Temporal lobe (tissue), 4 donors: ENCODE measurements at places on chromosomes 7 and 10. TPM values are rescaled to one million over a fixed set of nuclear protein-coding genes. Genes with fewer than 3 reads are reported as not detected.

The HECW1 gene
- total RNA-seq, result 35.4 TPM

The MBL2 gene
- total RNA-seq, result not detected

The FAM24B gene
- total RNA-seq, result 3.7 TPM

The GIMAP7 gene
- total RNA-seq, result 1.5 TPM

The STRIP2 gene
- 9.6 TPM for total RNA-seq

The TEX36 gene
- not detected for total RNA-seq

The OR2A1 gene
- under 0.01 TPM for total RNA-seq

The TMEM176B gene
- 1.2 TPM for total RNA-seq

The SLC18A3 gene
- total RNA-seq, result not detected

The CCL24 gene
- total RNA-seq, result not detected

The CFAP43 gene
- total RNA-seq, result 10.6 TPM

The PAX4 gene
- total RNA-seq, result not detected

The MCM10 gene
- 2.0 TPM for total RNA-seq

The USP54 gene
- 29.3 TPM for total RNA-seq

The ABCA13 gene
- 0.25 TPM for total RNA-seq

The UCN3 gene
- not detected for total RNA-seq

The MUC12 gene
- total RNA-seq, result not detected

The FAM241B gene
- total RNA-seq, result 12.8 TPM

The TFR2 gene
- total RNA-seq, result 3.9 TPM

The FANK1 gene
- total RNA-seq, result 1.5 TPM

The RBP4 gene
- 5.9 TPM for total RNA-seq

The WDR86 gene
- total RNA-seq, result 51.1 TPM

The DHTKD1 gene
- total RNA-seq, result 36.1 TPM

The MYL10 gene
- total RNA-seq, result not detected

The UNCX gene
- total RNA-seq, result not detected

The LLCFC1 gene
- not detected for total RNA-seq

The HACD1 gene
- 14.0 TPM for total RNA-seq

The CHN2 gene
- 69.3 TPM for total RNA-seq

The NEURL1 gene
- 26.8 TPM for total RNA-seq

The C10orf105 gene
- total RNA-seq, result 0.25 TPM

The NRCAM gene
- total RNA-seq, result 175 TPM

The OR13A1 gene
- total RNA-seq, result not detected

The NOS3 gene
- total RNA-seq, result 1.2 TPM

The GJD4 gene
- total RNA-seq, result not detected

The INMT gene
- under 0.01 TPM for total RNA-seq

The C1GALT1 gene
- total RNA-seq, result 23.1 TPM
